ENCODE measurements at places on chromosomes 7 and 10. TPM values are rescaled to one million over a fixed set of nuclear protein-coding genes. Genes with fewer than 3 reads are reported as not detected.

Gene ITPRID1
- total RNA-seq = not detected

Gene HOXA5
- total RNA-seq = 5.8 TPM

Gene CREB5
- 3.6 TPM for total RNA-seq

Gene HMX3
- not detected for total RNA-seq

Gene DGKI
- total RNA-seq = 0.29 TPM

Gene LRRD1
- not detected for total RNA-seq

Gene CCDC126
- total RNA-seq = 3.6 TPM

Gene LRRC27
- 6.1 TPM for total RNA-seq

Gene NYAP1
- total RNA-seq = 5.6 TPM

All from A549 treated with Mapracorat at 1 μM for 4 hours (cell line).